GM12864 (cell line): ENCODE measurements at places on chromosomes 3 and 15.

DNA sequence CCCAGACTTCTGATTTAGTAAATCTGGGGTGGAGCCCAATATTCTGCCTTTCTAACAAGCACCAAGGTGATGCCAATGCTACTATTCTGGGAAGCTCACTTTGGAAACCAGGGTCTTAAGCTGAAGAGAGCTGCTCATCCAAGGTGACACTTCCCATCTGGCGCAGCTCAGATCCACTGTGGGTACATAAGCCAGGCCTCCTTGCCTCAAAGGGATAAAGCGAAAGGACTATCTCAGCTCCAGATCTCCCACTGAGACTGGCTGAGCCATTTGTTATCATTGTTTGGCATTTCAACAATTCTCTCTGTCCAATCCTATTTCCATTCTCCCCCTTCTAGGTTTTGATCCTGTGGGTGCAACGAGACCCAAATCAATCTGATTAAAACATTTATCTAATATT is 323.8 kb downstream of the GBE1 start:
- no peak for DNase-seq

DNA sequence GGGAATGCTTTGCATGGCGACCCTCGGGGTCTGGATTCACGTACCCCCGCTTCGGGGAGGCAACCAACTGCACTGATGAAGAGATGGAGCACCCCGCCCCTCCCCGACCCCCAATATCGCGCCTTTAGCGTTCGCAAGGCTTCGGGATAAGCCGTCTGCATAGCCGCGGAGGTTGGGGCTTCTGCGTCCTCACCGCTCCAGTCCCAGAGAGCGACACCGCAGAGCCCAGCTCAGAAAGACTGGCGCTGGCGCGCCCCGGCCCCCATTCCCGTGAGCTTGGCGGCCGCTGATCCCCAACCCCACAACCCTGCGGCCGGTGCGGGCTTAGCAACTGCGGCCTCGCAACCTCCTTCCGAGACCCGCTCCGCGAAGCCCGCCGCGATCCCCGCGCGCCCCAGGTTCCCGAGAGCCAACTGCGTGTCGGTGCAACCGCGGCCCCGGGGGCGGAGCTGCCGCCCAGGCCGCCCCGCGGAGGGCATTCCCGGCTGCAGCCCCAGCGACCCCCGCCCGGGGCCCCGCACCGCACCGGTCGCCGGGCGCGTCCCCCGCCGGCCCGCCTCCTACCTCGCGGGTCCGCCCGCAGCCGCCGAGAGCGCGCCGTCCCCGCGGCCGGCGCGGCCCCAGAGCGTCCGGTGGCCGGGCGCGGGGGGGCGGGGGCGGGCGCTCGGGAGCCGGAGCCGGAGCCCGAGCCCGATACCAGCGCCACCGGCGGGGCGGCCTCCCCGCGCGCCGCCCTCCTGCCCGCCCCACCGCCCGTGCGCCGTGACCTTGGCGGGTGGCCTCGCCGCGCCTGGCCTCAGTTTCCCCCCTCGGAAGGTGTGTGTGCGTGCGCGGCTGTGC is 79.5 kb downstream of the IQSEC1 start:
- DNase-seq = no peak

DNA sequence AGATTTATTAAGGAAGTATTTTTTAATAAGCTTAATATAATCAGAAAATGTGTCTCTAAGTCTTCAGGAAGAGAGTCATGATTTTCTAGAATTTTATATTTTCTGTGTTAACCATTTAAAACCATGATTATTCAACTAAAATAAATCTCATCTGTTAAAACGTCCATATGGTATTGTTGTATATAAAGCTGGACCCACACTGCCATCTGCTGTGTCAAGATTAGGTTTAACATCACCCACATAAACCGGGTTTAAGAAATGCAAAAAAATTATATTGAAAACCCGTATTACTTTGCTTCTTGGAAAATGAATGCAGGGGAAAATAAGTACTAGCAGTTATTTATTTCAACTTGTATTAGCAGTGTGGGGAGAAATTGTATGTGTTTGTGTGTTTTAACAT is 9.5 kb upstream of the CCDC66 start:
- DNase-seq = no peak

- no peak for DNase-seq
Measured at GRCh38 chr15:70378126-70379031, 280.7 kb upstream of the TLE3 start.

DNA sequence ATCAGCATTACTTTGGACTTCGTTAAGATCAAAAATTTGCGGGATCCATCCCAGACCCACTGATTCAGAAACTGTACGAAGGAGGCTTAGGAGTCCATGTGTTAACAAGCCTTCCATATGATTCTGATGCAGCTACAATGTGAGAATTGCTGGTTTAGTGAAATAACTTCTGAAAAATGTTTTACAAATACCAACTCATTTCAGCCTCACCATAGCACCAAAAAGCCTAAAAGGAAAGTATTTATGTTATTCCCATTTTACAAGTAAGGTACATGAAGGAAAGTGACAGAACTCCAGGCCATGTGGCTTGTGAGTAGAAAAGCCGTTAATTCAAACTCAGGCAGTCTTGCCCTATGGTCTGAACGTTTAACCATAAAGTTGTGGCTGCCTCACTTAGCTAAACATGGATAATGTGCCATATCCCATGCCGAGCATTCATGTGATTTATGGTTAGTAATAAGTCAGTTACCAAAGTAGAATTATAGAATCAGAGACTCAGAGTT is 1.5 kb upstream of the IGSF10 start:
- no peak for DNase-seq

DNA sequence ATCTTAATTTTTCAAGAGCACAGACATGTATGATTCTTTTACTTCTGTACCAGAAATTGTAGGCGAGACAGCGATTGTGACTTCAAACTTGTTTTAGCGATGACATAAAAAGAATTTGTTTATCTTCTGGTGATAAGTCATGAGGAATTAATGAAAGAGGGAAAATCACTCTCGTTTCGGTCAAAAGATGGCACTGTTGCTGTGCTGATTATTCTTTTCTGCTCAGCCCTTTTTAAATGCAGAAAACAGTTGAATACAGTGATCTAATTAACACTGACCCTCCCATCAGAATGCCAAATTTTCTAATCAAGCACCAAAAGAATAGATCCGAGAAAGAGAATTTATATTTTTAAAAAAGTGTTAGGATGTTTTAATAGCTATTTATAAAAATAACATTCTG is 52.6 kb downstream of the NSUN3 start:
- DNase-seq = no peak

- no peak for DNase-seq
Measured at GRCh38 chr3:15631426-15632211, 30.1 kb downstream of the BTD start.

- DNase-seq = no peak
Measured at GRCh38 chr3:27644941-27645340, 77.2 kb downstream of the EOMES start.

- no peak for DNase-seq
Measured at GRCh38 chr3:57206423-57206822, 6.6 kb upstream of the HESX1 start.
